Activated CD8-positive, alpha-beta memory T cell treated with anti-CD3 and anti-CD28 coated beads, Interleukin-2, amount 50 U/mL, for 4 hours (primary cell): ENCODE measurements at places on chromosomes 4 and X.

DNA sequence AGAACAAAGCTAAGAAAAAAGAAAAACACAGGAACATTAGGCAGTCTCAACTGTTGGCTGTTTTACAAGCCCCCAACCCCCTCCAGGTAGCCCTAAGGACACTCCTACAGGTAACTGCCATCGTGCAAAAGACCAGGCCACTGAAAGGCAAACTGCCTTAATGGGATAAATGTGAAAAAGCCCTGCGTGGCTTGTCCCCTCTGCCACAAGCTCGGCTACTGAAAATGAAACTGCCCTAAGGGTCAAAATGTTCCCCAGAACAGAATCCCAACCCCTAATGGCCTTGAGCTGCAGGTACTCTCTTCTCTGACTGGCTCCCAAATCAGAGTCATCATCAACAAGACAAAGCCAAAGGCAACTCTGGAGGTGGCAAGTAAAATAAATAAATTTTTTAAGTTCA lies 84.8 kb downstream of the MSN start:
- DNase-seq: no peak

DNA sequence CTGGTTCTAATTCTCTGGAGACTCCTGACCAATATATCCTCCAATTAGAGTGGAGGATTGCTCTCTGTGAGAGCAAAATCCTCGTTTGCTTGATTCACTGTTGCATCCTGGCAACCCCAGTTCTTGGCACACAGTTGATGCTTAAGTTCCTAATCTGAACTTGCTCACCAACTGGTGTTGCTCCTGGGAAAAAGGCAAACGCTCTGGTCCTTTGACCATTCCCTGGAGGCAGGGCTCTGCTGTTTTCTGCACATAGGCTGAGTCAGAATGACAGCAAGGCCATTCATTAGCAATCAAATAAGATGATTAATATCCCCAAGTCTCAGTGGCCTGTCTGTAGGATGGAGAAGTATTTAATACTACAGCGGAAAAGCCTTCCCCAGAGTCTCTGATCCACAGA lies 172.7 kb upstream of the TBC1D9 start:
- DNase-seq: no peak

DNA sequence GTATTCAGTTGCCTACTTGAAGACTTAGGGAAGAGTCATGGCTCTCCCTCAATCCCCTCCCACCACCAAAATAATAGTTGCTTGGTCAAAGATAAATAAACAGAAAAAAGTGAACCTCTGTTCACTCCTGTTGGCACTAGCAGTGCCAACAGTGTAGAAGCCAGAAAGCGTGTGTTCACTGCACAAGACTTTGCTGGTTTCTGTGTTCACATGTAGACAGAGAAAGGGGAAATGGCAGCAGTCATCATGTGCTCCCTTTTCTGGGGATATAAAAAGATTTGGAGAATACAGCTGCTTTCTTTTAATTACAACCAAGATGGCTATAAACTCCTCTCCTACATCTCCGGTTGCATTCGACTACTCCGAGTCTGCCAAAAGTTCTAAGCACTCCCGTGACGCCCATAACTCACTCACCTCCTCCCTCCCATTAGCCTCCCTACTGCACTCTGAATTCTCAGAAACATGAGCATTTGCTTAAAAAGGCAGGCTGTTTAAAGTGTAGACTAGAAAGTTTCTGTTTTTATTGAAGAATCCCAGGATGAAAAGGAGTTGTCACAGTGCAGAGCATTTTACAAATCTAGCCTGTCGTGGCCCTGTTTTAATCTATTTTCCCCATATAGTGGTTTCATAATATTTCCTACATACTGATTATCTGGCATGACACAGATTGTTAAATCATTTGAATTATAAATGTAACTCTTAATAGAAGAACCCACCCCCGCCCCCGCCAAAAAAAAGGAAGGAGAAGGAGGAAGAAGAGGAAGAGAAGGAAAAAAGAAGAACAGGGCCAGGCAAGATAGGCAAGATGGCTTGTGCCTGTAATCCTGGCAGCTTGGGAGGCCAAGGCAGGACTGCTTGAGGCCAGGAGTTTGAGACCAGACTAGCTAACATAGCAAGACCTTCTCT lies 16.7 kb downstream of the LGI2 start:
- no peak for DNase-seq

DNA sequence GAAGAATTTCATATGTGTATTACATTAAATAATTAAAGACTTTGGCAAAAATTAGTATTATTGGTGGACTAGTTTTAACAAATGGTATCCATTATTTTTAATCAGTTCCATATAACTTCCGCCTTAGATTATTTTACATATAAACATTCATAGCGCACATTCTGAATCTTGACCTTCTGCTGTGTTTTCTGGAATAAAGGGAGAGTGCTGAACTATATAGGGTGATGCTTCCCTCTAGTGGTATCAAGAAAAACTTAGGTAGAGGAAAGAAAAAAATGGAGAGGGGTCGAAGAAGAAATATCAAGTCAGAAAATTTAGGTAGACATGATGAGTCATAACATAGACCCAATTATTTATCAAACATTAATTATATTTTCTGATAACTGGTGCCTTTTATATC lies 155.6 kb upstream of the PACRGL start:
- no peak for DNase-seq

GRCh38 chrX:114006664-114007063 lies 577.2 kb upstream of the HTR2C start:
- no peak for DNase-seq

- no peak for DNase-seq
Measured at GRCh38 chrX:68114573-68115129, 318.6 kb downstream of the OPHN1 start.

DNA sequence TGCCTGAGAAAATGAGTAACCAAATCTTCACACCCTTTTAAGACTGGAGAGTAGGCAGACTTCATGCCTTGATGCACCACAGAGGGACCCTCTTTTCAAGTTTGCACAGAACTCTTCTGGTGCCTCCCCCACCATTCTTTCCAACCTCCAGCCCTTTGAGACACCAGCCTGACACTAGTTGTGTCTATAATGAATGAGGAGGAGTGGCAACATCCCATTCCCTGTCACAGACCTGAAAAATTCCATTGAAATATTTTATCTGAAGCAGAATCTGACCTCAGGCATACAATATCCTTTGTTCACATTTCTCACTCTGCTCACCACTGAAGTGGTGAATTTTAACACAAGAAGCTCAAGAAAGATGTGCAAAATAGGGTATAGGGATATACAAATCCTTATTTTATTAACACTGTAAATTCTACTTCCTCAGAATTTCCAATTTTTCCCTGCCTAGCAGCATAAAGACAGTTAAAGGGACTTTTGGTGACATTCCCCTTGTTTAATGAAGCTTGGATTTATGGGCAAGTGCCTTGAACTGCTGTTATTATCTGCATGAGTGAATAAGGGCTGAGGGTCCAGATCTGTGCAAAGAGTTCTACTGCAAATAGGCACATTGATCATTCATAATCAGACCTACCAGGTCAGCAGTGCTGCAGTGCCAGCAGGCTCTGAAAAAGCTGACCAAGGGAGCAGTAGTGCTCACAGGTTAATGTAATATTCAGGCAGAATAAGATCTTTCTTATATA lies 149.9 kb upstream of the PAQR3 start:
- DNase-seq: no peak

DNA sequence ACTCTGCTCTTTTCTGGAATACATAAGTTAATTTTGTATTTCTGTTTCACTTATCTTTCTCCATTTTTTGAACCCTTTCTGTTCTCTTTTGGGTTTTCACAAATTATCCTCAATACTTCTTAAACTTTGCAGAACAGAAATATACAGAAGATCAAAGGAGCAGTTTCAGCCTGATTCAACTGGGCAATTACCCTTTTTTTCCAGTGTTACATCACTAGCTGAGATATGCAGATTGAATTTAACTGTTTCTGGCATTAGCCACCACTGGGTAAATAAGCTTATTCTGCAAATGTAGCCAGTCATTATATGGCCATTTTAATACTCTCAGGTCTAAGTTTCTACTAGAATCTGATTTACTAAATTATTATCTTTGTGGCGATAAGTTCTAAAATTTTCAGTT lies 66.9 kb upstream of the GRID2 start:
- DNase-seq: no peak

DNA sequence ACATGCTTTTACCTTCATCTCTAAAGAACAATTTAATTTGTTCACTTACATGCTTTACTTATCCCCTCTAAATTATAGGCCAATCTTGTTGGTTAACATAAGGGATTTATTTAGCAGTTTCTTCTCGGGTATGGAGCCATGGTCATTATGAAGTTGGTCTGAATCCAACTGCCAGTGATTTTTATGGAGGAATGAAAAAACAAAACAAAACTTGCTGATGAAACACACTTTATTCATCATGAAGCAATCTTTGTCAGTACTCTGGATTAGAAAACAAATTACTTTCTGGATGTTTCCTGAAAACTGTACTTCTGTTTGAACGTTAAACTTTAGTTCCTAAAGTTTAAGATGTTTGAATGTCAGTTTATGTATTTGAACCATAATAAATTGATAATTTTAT lies 715.8 kb downstream of the KLHL13 start:
- no peak for DNase-seq

DNA sequence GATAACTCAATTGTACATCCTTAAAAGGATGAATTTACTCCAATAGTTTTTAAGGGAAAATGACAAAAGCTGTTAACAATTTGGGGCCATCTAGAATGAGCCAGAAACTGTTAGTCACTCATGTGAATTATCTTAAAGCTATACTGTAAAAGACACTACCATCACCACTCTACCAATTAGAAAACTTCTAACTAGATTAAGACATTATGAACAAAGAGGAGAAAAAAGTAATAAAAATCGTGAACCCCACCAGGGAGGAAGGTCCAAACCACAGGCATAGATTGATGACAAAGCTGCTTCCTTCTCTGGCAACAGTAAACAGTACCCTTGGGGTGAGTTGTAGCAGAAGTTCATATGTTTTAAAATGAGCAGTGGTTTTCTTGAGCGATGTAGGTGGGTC lies 106.1 kb downstream of the PDGFC start:
- no peak for DNase-seq

DNA sequence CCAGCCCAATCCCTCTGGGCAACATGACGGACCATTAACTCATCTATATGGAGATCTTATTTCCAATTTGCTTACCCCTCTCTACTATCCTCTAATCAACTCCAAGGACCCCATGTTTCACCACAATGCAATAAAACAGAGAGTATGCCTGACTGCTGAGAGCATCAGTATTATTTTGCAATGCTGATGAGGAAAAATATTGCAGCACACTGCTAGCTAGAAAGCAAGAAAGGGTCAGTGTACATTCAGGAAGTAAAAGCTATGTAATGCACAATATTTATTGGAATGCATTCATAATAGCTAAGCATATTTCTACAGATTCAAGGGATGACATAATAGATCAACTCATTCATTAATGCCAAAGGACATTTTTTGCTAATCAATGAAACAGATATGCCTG lies 33.2 kb downstream of the ARAP2 start:
- no peak for DNase-seq

DNA sequence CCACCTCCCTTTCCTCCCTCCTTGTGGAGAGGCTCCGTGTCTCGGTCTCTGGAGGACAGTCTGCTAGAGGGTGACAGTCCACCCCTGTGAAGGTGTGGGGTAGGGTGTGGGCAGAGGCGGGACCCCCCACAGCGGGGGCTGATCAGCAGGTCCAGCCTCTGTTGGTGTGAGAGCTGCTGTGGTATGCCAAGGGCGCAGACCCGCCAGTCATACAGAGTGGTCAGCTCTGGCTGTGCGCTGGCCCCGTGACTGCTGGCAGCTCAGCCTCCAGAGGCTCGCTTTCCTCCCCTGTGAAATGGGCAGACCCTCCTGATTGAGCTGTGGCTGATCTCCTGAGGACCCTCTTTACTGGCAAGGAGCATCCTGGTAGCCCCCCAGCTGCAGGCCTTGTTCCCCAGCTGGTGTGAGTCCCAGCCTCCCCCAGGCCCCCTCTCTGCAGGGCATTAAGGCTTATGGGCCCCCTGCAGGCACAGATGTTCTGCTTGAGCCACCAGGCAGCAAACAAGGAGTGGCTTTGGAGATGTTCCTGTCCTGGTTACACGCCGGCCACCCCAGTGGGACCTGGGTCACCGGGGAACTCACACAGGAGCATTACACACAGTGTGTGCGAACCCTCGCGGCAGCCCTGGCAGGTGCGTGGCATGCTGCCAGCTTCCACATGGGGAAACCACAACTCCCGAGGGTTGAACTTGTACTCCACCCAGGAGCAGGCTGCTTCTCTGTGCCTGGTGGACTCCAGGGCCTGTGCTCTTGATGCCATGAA lies 76.8 kb downstream of the PPP2R2C start:
- DNase-seq: no peak

- DNase-seq: no peak
Measured at GRCh38 chr4:48710446-48711209, 69.5 kb downstream of the FRYL start.

DNA sequence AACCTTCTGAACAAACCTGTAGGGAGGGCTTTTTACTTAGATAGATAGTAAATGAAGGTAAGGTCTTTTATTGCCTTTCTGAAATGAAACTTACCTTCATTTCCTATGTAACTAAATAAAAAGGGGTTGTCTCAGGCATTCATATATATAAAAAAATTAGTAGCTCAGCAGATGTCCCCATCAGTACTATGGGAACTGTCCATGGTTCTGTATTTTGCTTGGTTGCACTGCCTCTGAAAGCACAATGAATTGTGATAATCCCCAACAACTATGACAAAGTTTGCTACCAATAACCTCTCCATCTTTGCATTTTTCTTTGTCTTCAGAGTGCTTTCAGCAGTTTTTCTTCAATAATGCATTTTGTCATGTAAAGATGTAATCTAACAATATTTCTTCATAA lies 222.4 kb downstream of the SLIT2 start:
- DNase-seq: no peak

DNA sequence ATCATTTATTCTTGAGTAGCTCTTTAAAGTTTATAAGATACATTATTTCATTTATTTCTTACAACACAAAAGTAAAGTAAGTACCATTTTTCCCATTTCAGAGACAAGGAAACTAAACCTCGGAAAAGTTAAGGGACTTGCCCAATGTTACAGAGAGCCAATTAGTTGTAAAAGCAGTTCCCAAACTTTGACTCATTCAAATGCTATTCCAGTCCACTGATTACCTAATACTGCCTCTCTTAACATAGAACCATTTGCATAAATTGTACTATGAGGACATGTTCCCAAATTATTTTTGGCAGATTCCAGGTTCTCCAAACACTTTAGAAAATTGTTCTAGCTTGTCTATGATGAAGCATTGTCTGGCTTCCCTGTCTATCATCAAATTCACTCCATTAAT lies 45.6 kb upstream of the GRIA3 start:
- DNase-seq: no peak
